Fibroblast of gingiva (primary cell): ENCODE measurements at places on chromosomes 3 and 15.

DNA sequence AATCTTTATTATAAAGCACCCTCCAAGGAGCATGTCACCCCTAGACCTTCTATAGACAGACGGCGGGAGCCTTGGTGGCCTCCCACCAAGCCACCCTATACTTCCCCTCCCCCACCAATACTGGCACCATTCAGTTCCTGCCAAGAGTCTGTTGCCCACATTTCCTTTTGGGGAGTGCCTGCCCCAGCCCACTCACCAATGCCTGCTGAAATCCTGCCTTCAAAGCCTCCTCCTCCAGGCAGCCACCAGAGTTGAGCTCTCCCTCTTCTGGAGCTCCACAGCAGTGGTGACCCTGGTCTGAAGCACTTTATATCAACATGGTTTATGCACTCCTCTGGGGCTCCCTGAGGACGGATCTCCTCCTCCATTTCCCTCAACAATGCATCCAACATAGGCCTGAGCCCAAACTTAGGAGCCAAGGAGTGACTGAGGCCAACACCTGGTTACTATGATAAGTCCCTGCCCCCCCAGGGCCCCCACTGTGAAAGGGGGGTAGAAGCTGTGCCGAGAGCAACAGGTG lies 8.8 kb downstream of the CCDC33 start:
- DNase-seq = no peak

DNA sequence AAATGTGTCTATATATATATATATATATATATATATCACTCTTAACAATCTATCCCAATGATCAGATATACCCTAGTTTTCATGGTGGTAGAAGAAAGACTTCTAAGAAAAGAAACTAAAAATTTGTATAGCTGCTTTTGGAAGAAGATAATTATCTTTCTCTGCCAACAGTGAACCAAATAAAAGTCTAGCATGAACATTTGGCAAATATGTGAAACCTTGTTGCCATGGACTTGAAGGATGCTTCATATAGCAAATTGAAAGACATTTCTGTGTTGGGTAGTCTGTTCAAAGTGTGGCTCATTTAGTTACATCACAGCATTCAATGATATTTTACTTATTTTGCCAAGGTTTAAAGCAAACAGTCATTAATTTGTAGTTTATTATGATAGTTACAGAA lies 219.9 kb upstream of the NECTIN3 start:
- DNase-seq = no peak

DNA sequence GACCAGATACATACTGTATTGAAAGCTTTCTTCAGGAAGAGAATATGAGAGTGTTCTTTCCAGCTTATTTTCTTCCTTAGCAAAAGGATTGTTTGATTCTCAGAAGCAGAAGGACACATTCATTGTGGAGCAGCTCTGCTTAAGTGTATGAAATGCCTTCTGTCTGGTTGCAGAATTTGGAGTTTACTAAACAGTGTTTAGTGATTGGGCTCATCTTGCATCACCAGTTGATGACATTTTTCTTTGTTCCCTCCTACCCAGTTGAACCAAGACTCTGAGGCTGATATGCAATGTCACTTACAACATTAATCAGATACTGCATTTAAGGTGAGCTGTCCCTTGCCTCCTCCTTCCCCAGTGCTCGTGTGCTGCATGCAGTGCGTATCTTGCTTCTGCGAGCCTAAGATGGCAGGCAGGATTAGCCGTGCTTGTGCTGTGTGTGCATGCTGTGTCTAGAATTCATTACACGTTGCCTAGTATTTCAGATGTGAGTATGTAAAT lies 18.4 kb downstream of the ZBTB38 start:
- peak; percentile 82 for DNase-seq

- no peak for DNase-seq
Observed at GRCh38 chr3:67044295-67044694, 46.2 kb downstream of the KBTBD8 start.

DNA sequence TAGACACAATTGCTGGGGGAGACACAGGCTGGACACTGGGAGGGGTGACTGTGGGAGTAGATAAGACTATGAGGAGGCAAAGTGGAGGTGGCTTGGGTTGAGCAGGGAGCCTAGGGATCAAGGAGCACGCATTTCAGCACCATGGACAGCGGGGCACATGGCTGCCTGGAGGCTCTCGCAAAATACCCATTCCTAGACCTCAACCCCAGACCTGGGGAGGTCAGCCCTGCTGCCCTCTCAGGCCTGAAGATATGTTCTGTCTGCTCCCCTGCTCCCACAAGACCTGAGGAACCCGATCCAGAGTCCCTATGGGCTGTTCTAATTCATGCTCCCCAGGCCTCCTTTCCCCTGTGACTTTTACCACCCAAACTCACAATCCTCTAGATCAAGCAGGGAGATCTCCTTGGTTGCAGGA lies 16.0 kb upstream of the CPEB1 start:
- DNase-seq = no peak

GRCh38 chr3:194204042-194204987 lies 68.4 kb downstream of the HES1 start:
- no peak for DNase-seq

- DNase-seq = no peak
Observed at GRCh38 chr3:52779837-52780585, 2.6 kb downstream of the ITIH1 start.

DNA sequence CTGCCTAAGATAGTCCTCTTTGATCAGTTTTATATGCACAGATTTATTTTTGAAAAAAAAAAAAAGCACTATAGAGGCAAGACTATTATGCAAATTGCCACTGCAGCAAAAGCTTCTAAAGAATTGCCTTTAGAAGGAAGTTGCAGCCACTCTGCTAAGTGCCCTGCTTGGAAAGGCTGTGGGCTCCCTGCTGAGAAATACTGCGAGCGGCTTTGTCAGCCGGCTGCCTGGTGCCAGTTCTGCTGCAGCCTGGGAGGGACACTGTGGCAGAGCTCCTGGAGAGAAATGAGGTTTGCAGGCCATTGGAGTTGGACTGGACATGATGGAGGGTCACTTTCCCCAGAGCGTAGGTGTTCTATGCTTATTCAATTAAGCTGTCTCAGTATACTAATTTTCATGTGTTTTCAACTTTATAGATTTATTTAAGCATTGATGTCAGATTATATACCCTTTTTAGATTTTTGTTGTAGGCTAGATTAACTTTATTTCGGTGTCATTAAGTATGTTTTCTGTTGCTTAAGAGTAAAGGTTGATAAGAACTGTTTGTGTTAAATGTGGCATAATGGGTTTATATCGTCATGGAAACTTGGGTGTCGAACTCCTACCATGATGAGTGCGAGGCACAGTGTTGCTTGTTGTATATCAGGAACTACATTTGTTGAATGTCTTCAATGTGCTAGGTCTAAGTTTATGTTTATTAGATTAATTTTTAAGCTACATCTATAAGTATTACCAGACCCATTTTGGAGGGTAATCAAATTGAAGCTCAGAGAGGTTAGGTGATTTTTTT lies 6.6 kb downstream of the MAP2K5 start:
- DNase-seq = no peak

GRCh38 chr3:188700918-188701317 lies 470.9 kb upstream of the TPRG1 start:
- DNase-seq = no peak

DNA sequence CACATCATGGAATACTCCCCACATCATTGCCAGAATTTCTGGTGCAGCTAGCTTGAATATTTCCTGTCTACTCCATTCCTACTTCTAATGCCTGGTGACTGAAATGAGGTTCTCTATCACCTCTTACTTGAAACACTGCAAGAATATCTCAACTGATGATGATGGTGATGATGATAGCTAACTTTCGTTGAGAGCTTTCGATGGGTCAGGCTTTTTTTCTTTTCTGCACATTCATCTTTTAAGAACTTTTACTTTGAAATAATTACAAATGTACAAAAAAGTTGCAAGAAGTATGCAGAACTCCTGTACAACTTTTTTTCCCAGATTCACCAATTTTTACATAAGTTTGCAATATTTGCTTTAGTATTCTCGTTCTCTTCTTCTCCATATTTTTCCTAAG lies 233.5 kb downstream of the MEIS2 start:
- no peak for DNase-seq

GRCh38 chr15:82044373-82045178 lies 1.2 kb downstream of the MEX3B start:
- peak; percentile 38 for DNase-seq

DNA sequence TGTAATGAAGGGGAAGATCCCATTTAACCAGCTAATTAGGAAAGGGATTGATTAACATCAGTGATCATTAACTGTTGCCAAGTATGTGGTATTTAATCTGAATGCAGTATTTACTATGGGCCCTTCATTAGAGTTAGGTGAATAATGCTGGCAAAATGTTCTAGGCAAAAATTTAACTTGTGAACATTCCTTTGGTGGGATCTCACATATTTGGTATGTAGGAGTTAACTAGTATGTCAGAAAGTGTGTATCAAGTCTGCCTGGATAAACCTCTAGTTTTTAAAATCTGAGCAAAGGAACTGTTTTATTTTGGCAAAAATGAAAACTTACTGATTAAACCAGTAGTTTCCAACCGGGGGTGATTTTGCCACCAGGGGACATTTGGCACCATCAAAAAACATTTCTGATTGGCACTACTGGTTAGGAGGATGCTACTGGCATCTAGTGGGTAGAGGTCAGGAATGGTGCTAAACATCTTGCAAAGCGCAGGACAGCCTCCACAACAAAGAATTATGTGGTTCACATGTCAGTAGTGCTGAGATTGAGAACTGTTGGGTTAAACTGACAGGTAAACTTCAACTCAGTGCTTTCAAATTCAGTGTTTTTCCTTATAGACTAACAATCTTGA lies 22.5 kb downstream of the LRTM1 start:
- DNase-seq = no peak

- no peak for DNase-seq
Observed at GRCh38 chr15:23912191-23912590, 225.1 kb upstream of the NDN start.

DNA sequence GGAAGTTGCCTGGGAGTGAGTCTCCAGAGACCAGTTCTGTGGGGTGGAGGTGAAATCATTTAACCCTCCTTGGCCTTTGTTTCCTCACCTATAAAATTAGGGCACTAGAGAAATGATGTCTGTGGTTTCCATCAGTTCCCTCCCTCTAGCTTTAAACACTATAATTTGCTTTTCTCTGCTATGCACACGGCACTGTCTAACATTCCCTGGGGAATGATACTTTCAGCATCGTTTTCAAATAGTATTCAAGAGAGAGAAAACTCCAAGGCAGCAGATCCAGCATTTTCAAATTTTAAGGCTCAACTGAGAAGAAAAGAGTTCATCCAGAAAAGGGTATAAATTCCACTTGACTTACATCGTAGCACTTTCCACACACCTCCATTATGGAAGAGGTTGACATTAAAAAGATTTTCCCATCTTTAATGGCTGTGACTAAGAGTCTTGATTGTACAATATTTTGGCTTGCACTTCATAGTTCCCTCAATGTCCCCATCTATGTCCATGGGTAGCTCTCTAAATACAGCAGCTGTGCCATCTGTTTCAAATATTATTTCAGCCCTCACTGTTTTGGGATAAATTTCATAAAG lies 137.7 kb upstream of the ZPLD1 start:
- DNase-seq = no peak

DNA sequence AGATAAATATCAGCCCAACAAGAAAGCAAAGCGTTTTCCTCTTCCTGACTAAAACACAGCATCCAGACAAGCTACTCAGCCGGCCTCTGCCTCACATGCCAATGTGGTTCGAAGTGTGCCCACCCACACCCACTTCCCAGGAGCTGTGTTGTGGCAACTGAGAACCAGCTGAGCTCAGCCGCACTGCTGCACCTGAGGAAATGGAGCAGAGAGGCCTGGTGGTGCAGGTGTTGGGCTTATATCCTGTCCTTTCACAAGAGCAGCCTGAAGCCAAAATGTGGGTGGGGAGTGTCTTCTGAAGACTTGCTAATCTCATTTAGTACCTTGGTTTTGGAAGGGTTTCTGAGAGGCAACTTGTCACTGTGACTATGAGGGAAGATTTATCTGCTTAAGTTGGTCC lies 23.0 kb upstream of the RETNLB start:
- DNase-seq = no peak

- DNase-seq = no peak
Observed at GRCh38 chr15:70095408-70096214, 2.1 kb downstream of the TLE3 start.

DNA sequence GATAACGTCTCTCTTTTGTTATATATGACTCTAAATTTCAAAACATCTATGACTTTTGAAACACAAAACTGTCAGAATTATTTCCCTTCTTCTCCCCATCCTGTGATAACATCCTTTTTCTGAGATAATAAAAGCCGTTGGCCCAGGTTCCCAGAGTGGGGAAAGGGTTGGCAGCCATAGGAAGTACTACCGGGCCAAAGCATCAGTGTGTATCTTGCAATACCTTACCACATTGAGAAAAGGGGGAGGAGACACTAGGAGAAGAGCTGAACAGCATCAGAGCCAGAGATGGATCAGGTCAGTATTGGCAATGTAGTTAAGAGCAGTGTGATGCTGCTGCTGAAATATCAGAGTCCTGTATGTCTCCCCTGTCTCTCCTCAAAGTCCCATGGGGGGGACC lies 210.0 kb upstream of the PROK2 start:
- peak; percentile 6 for DNase-seq

- DNase-seq = no peak
Observed at GRCh38 chr15:81941479-81941878, 104.3 kb downstream of the MEX3B start.

DNA sequence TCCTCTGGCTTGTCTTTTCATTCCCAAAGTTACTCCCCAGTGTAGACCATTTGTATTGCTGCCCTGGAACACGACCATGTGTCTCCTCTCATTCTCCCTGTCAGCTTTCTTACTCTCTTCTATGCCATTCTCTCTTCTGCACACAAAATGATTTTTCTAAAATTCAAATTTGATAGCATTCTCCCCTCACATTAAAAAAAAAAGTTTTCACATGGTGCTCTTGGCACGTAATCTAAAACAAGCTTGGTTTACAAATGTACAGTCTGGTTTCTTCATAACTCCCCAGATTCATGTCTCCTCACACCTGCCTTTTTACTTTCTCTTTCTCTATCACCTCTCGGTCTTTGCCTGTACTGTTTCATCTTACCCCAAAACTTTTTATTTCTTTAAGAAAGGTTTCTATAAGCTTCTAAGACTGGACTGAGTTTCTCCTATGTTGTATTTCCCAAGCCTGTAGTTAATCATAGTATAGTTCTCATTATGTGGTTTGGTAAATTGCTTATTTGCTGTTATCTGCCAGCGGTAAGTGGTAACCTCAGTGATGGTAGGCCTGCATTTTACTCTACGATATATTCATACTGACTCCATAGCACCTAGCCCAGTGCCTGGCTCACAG lies 31.2 kb downstream of the BCHE start:
- DNase-seq = no peak

DNA sequence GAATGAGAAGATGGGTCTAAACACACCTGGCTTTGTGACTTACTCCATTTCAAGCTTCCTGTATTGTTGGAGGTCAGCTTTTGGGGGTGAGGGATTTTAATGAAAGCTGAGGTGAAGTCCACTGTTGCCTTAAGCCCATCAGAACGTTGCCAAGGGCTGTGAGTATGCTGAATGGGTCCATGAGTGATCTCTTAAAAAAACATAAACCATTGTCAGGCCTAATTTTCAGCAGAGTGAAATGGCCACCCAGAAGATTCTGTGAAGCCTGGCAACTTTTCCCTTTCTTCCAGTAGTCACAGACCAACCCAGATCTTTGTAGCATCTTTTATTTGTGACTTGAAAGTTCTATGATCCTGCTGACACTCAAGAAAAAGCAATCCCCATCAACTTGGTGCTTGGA lies 87.0 kb downstream of the SMAD3 start:
- no peak for DNase-seq
